HFFc6 (cell line): ENCODE measurements at places on chromosomes 7 and 10. TPM values are rescaled to one million over a fixed set of nuclear protein-coding genes. Genes with fewer than 3 reads are reported as not detected.

- DNase-seq = no peak
- H3K36me3 ChIP-seq = peaks cover 6% of the 10 kb centered on the region
- H3K27ac ChIP-seq = peak overlapping the region; percentile 84
- H3K4me3 ChIP-seq = peak overlapping the region; percentile 88
- H3K4me1 ChIP-seq = peaks cover 39% of the 10 kb centered on the region
Measured at GRCh38 chr7:112938863-112939573, 147.6 kb downstream of the GPR85 start.

DNA sequence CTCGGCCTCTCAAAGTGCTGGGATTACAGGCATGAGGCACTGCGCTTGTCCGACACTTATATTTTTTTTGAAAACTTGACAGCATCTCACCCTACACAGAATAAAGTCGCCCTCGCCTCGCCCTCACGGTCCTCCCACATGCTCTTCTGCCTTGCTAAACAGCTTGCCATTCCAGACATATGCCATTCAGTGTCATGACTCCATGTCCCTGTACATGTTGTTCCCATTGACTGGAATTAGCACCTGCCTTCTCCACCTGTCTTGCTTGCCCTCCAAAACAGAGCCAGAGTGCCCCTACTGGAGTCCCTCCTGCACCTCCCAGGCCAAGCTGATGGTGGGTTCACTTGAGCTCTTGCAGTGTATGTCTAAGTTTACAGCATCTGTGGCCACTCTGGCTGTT lies 6.2 kb downstream of the NIPSNAP2 start:
- H3K36me3 ChIP-seq = peaks cover 14% of the 10 kb centered on the region
- H3K4me1 ChIP-seq = peaks cover 18% of the 10 kb centered on the region
- no peak for DNase-seq

- no peak for DNase-seq
- peaks cover 19% of the 10 kb centered on the region for H3K36me3 ChIP-seq
- H3K4me3 ChIP-seq = no peak overlapping the region
- H3K4me1 ChIP-seq = peaks cover 52% of the 10 kb centered on the region
- no peak overlapping the region for H3K27ac ChIP-seq
Measured at GRCh38 chr7:129898007-129898406, 54.8 kb downstream of the UBE2H start.

DNA sequence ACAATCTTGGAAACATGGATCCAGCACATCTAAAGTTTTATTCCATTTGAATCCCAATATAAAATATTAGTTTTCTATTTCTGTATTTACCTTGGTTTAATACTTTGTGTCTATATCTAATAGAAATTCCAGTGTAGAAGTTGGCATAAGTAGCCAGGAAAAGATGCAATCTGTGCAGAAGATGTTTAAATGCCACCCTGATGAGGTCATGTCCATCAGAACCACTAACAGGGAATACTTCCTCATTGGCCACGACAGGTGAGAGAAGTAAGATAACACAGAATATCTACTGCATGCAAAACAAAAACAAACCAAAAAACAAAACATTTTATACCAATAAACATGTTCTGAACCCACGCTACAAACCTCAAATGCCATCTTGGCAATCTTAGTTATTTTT lies 15.7 kb downstream of the PLEKHS1 start:
- peaks cover 37% of the 10 kb centered on the region for H3K27me3 ChIP-seq
- H3K4me1 ChIP-seq = no peaks in the 10 kb centered on the region
- no peak overlapping the region for H3K4me3 ChIP-seq

GRCh38 chr10:48389272-48389671 lies 82.8 kb downstream of the MAPK8 start:
- H3K4me3 ChIP-seq = no peak overlapping the region; the same call in 1 of the 2 replicates
- peaks cover 89% of the 10 kb centered on the region for H3K4me1 ChIP-seq
- H3K27me3 ChIP-seq = no peaks in the 10 kb centered on the region
- no peak for DNase-seq
- H3K27ac ChIP-seq = peak overlapping the region; percentile 58

DNA sequence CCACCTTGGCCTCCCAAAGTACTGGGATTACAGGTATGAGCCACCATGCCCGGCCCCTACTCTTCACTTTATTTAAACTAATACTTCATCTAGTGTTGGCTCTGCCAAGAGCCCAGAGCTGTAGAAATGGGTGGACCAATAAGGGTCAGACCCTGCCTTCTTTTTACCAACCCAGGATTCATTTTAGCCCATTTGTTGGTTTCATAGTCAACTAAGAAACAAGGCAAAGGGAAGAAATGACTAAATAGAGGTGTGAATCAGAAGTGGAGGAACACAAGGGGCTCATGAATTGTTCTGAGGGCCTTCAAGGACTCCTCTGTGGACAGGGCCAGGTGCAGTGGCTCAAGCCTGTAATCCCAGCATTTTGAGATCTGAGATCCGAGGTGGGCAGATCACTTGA lies 1.1 kb downstream of the ANKRD2 start:
- no peak overlapping the region for H3K4me3 ChIP-seq
- H3K27me3 ChIP-seq = no peaks in the 10 kb centered on the region; the same call in none of the 2 replicates
- peaks cover 27% of the 10 kb centered on the region for H3K4me1 ChIP-seq
- peaks cover 5% of the 10 kb centered on the region; the same call in 1 of the 2 replicates for H3K36me3 ChIP-seq
- no peak for DNase-seq

- H3K27ac ChIP-seq = no peak overlapping the region
- peaks cover 33% of the 10 kb centered on the region for H3K4me1 ChIP-seq
- H3K4me3 ChIP-seq = no peak overlapping the region
- H3K27me3 ChIP-seq = peaks cover 17% of the 10 kb centered on the region
Measured at GRCh38 chr10:2834214-2834613, 233.1 kb upstream of the PFKP start.

GRCh38 chr10:88819290-88819689 lies 16.8 kb downstream of the LIPM start:
- H3K36me3 ChIP-seq = no peaks in the 10 kb centered on the region
- H3K4me1 ChIP-seq = no peaks in the 10 kb centered on the region
- no peak overlapping the region for H3K27ac ChIP-seq
- H3K27me3 ChIP-seq = peaks cover 10% of the 10 kb centered on the region
- H3K4me3 ChIP-seq = no peak overlapping the region

GRCh38 chr10:103125323-103126267 lies 67.5 kb downstream of the NT5C2 start:
- H3K4me3 ChIP-seq = no peak overlapping the region
- no peaks in the 10 kb centered on the region; the same call in 1 of the 2 replicates for H3K27me3 ChIP-seq
- peaks cover 9% of the 10 kb centered on the region for H3K36me3 ChIP-seq
- DNase-seq = peak; percentile 6
- peak overlapping the region; percentile 3; the same call in 1 of the 2 replicates for H3K27ac ChIP-seq

- H3K27ac ChIP-seq = no peak overlapping the region
- no peaks in the 10 kb centered on the region for H3K27me3 ChIP-seq
- no peaks in the 10 kb centered on the region for H3K4me1 ChIP-seq
- no peaks in the 10 kb centered on the region for H3K36me3 ChIP-seq
- no peak overlapping the region for H3K4me3 ChIP-seq
Measured at GRCh38 chr7:35329026-35329425, 75.1 kb upstream of the TBX20 start.

GRCh38 chr7:18179093-18179492 lies 151.4 kb upstream of the PRPS1L1 start:
- no peak for DNase-seq
- no peak overlapping the region for H3K27ac ChIP-seq
- H3K27me3 ChIP-seq = peaks cover 5% of the 10 kb centered on the region; the same call in 1 of the 2 replicates
- no peaks in the 10 kb centered on the region for H3K4me1 ChIP-seq
- no peaks in the 10 kb centered on the region for H3K36me3 ChIP-seq

GRCh38 chr7:42198296-42198695 lies 38.7 kb downstream of the GLI3 start:
- 0 out of 2 replicates have a peak, but pooled peaks cover 6% of the 10 kb centered on the region for H3K36me3 ChIP-seq
- no peaks in the 10 kb centered on the region; the same call in 1 of the 2 replicates for H3K27me3 ChIP-seq
- H3K4me1 ChIP-seq = peaks cover 47% of the 10 kb centered on the region
- DNase-seq = no peak
- no peak overlapping the region for H3K4me3 ChIP-seq

GRCh38 chr10:3427950-3428354 lies 255.4 kb upstream of the PITRM1 start:
- peaks cover 26% of the 10 kb centered on the region for H3K4me1 ChIP-seq
- peaks cover 5% of the 10 kb centered on the region for H3K27me3 ChIP-seq
- no peak overlapping the region for H3K4me3 ChIP-seq
- H3K36me3 ChIP-seq = no peaks in the 10 kb centered on the region

DNA sequence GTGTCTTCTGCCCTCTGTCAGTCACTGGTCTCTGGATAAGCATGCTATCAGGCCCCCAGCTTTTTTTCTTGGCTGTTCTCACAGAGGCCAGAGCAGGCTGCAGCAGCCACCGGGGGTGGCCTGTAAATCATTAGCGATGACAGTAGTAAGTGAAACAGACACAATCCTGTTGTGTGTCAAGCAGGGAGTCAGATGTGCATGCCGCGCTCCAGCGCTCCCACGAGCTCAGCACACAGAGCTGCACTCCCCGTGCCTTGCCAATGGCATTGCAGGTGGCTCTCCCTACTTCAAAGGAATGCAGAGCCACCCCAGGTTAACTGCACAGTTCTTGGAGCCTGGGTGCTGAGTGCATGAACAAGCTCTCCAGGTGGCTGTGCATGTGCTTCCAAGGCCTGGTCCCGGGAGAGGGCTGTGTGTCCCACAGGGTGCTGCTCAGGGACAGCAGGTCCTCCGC lies 226.1 kb downstream of the GLRX3 start:
- DNase-seq = no peak
- no peak overlapping the region for H3K27ac ChIP-seq
- H3K4me1 ChIP-seq = no peaks in the 10 kb centered on the region
- H3K4me3 ChIP-seq = no peak overlapping the region

GRCh38 chr10:98268694-98269431 lies 869 bp upstream of the LOXL4 start:
- no peak for DNase-seq
- H3K4me3 ChIP-seq = peak overlapping the region; percentile 83
- H3K27me3 ChIP-seq = peaks cover 5% of the 10 kb centered on the region; the same call in 1 of the 2 replicates
- H3K27ac ChIP-seq = peak overlapping the region; percentile 83
- H3K36me3 ChIP-seq = no peaks in the 10 kb centered on the region

DNA sequence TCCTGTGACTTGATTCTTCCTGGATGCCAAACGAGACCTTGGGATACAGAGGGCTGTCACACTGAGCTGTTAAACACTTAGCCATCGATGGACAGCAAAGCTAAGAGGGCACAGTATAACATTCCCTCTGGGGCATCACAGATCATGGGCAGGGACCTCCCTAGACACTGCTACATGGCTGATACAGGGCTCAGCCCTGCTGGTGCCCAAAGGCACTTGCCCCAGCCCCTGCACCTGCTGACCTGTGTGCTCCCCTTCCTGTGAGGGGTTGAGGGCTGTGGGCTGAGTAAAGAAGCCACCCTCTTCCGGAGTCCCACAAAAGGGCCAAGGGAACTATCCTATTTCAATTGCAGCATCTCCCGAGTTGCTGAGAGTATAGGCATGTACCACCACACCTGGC lies 337.9 kb downstream of the EXOC4 start:
- no peak for DNase-seq
- no peak overlapping the region for H3K27ac ChIP-seq
- peaks cover 5% of the 10 kb centered on the region; the same call in 1 of the 2 replicates for H3K36me3 ChIP-seq
- H3K4me1 ChIP-seq = peaks cover 11% of the 10 kb centered on the region; the same call in 1 of the 2 replicates
- no peaks in the 10 kb centered on the region for H3K27me3 ChIP-seq

DNA sequence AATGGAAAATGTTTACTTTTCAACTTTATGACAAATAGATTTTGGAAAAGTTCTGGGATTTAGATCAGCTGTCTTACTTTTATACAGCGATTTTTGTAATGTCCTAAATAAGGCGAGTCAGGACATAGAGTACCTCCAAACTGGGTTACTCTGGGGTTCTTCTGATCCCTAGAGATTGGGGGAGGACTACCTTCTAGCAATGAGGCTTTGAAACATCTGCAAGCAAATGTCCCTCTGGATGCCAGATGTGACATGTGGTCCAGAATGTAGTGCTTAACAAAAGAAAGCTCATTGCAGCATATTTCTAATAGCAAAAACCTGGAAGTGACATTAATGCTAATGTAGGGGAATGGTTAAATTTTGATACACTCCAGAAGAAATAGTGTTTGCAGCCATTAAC lies 36.1 kb downstream of the ABRAXAS2 start:
- no peak overlapping the region for H3K4me3 ChIP-seq
- DNase-seq = no peak
- H3K27ac ChIP-seq = no peak overlapping the region
- no peaks in the 10 kb centered on the region; the same call in 1 of the 2 replicates for H3K27me3 ChIP-seq
- H3K4me1 ChIP-seq = no peaks in the 10 kb centered on the region
- H3K36me3 ChIP-seq = no peaks in the 10 kb centered on the region

DNA sequence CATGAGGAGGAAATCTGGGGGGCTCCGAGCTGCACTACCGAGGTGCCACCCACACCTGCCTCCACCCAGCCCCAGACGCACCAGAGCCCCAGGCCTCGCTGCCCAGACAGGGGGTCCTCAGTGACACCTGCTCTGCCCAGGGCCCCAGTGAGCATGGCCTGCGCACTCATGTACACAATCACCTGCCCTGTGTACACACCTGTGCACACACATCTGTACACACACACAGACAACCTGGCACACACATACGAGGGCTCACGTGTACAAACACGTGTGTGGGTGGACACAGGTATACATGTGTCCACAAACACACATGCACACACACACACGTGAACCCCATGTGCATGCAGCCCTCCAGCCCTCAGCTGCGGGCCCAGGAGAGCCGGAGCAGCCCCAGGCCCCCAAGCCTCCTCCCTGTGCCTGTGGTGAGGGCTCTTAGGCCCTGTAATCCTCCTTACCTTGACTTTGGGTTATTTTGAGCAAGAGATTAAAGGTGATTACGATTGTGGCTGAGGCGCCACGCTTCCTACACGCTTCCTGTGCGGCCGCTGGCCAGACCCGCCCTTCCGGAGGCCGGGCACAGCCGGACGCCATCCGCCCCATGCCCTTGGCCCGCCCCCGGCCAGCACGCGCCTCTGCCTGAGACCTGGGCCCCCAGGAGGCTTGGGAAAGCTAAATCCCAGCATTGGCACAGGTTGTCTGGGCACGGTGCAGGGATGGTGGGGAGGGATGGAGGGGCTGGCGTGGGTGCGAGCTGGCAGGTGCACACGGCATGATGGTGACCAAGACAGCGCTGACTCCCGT lies 71.9 kb downstream of the ELFN1 start:
- H3K36me3 ChIP-seq = no peaks in the 10 kb centered on the region
- H3K27ac ChIP-seq = no peak overlapping the region
- no peaks in the 10 kb centered on the region for H3K4me1 ChIP-seq
- peaks cover 3% of the 10 kb centered on the region for H3K27me3 ChIP-seq
- DNase-seq = no peak
- H3K4me3 ChIP-seq = no peak overlapping the region

ASB4 gene
- total RNA-seq = not detected in 2 replicates

HOXA2 gene
- not detected in 2 replicates for total RNA-seq

GBX1 gene
- not detected in 3 replicates for total RNA-seq

TUBB8 gene
- total RNA-seq = not detected in 3 replicates
